MM.1S (cell line): ENCODE measurements at places on chromosomes 3 and 15.

DNA sequence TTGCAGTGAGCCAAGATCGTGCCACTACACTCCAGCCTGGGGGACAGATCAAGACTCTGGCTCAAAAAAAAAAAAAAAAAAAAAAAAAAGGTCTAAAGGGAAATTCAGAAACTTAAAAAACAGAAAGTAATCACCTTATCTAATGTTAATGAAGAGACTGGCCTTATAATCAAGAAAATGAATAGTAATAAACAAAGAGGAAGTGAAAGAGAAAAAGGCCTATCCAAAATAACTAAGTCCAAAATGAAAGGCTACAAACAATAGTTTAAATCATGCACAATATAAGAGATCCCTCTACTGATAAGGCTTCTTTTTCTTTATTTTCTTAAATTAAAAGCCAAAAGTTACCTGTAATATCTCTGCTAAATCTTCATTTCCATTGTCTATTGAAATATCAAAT is 37.1 kb upstream of the HDC start:
- no peak for DNase-seq

GRCh38 chr3:143551761-143552160 is 296.5 kb downstream of the SLC9A9 start:
- DNase-seq: no peak

DNA sequence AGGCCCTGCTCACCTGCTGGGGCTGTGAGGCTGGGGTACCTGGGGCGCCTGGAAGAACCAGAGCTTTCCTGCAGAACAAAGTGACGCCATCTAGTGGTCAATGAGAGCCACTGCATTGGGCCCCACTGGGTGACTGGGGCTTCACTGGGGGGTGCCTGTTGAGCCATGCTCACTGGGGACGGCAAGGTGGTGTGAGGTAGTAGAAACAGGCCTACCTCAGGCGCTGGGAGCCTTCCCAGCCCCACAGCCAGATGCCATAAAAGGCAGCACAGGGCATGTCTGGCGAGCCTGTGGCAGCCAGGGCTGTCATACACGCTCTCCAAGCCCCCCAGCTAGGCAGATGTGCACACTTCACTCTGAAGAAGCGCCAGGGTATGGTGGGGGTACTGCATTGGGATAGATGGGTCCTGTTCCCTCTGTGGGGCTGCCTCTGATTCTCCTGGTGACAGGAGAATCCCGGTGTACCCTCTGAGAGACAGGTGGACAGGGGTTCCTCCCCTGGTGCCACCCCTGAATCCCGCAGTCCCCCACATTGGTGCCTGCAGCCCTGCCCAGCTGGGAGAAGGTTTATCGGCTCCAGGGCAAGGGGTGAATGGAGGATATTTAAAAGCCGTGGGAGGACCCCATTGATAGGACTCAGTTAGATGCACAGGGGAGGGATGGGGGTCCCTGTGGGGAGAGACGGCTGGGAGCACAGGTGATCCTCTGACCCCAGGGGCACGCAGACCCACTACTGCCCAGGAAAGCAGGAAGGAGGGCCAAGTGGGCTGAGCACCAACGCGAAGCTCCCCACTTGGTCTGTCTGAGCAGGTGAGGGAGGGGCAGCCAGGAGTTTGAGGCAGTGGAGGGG is 178.8 kb downstream of the NSMCE3 start:
- no peak for DNase-seq

GRCh38 chr3:37321863-37322262 is 147.5 kb upstream of the LRRFIP2 start:
- DNase-seq: no peak

- DNase-seq: no peak
Measured at GRCh38 chr15:70316059-70316600, 218.4 kb upstream of the TLE3 start.
